LNCaP clone FGC (cell line): ENCODE measurements at places on chromosomes 16 and 17.

- DNase-seq = no peak
These were observed 13.4 kb downstream of the RBBP6 start for GRCh38 chr16:24552705-24553246.

GRCh38 chr17:51508048-51508447, 247.7 kb downstream of the UTP18 start:
- no peak for DNase-seq

DNA sequence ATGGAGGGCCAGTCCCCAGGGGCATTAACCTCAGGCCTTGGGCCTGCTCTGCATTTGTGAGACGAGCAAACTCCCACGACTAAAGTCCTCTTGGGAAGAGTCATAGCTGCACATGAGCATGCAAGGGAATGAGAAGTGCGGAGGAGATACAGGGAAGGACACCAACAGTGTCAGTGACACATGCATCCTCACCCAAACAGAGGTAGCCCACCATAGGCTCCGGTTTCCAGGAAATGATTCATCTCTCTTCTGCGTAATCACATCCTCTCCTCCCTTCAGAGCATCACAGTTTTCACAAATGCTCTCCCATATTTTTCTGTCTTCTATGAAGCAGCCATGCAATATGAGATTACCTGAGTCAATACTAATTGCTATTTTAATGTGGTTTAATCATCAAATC, 725.7 kb upstream of the GOT2 start:
- DNase-seq = no peak

DNA sequence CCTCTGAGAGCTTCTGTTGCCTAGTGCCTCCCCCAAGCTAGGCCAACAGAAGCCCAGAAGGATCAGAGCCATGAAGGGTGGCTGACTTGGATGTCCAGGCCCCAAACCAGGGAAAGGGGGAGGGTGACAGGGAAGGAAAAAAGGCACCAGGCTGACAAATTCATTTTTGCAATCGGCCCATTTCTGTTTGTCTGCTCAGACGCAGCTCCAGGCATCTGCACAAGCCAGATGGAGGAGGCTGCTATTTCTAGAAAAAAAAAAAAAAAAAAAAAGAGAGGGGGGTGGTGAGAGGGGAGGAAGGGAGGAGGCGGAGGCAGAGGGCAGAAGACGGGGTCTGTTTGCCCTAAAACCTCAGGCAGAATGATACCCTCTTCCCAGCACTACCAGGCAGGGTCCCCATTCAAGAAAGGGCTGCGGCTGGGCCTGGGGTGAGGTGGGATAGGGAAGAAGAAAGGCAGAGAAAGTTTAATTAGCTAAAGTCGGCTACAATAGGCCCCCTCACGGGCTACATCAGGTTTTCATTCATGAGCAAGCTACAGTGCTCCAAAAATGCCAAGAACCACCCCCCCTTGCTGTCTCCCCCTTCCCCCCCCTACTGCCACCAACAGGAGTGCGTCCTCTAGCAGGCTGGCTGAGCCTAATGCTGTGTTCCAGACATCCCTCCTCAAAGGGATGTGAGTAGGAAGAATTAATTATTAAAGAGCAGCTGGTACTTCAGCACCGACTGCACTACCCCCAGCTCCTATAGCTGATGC, 2.4 kb downstream of the HDAC5 start:
- no peak for DNase-seq

- no peak for DNase-seq
These were observed 152.9 kb downstream of the CLEC16A start for GRCh38 chr16:11097094-11097786.

- peak; percentile 66 for DNase-seq
These were observed 194.9 kb upstream of the RBFOX1 start for GRCh38 chr16:7137560-7138330.

DNA sequence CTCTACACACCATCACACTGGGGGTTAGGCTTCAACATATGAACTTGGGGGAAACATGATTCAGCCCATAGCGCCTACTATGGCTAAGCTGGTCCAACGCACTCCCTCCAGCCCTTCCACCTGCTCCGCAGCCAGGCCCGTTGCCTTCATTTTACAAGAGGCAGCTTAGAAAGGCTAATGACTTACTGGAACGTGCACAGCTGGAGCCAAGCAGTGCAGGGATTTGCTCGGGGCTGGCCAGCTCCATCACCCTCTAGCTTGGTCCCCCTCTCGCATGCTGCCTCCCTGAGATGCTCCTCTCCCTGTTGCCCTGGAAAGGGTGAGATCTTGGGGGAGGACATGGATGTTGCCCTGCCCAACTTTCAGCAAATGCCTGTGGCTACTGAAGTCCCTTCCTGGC, 2.8 kb upstream of the CACNG1 start:
- DNase-seq = no peak

- DNase-seq = no peak
These were observed 208.7 kb downstream of the PRKCA start for GRCh38 chr17:66511135-66511534.

DNA sequence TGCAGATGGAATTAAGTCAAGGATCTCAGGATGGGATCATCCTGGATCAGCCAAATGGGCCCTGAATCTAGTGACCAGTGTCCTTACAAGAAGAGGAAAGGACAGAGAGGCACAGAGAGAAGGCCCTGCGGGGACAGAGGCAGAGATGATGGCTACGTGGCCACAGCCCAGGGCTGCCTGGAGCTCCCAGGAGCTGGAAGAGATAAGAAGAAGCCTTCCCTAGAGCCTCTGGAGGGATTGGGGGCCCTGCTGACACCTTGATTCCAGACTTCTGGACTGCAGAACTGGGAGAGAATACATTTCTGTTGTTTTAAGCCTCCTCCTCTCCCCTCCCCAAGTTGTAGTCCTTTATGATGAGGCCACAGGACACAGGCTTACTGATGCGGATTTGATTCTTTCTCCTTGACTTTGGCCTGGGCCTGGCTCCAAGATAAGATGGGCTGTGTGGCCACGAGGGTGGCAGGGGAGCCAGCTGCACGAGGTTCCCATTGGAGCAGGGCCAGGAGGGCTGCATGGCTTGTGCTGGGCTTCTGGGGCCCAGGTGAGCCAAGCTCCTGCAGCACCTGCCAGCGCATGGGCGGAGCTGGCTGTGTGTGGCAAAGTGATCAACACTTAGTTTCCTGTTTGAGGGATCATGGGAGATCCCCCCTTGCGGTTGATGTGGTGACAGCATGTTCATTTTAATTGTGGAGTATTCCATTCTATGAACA, 146.1 kb downstream of the IRF8 start:
- DNase-seq = no peak

GRCh38 chr17:76145231-76146052, 4.4 kb upstream of the FOXJ1 start:
- no peak for DNase-seq

DNA sequence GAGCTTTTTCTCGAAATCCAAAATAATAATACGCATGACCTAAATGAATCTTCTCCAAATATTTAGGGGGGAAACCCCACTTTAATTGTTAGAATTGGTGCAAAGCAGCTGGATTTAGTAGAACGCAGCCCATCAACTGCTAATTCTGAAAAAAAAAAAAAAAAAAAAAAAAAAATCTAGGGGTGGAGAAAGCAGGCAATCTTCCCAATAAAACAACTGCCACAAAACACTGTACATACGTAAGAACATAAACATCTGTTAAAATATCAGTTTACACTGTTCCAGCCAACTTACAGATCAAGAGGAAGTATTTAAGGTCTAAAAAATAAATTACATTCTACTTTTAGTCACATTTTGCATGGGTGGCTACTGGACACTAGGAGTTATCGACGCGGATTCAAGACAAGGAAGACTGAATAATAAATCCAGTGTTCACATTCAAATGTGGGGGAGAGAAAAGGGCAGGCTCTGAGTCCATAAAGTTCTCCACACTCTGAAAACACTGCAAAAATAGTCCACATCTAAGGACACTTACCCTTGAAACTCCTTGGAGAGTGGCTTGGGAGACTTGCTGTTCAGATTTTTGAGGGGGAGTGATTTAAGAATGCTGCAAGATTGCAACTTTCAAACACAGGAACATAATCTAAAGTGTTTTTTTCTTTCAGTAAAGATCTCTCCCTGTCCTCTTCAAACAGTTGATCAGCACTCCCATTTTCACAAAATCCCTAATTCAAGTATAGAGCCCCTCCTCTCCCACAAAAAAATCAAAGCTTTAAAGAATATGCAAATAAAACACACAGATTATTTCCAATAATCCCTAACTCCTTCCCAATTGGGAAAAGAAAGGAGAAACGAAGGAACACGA, 1.3 kb downstream of the APPBP2 start:
- peak; percentile 40 for DNase-seq

DNA sequence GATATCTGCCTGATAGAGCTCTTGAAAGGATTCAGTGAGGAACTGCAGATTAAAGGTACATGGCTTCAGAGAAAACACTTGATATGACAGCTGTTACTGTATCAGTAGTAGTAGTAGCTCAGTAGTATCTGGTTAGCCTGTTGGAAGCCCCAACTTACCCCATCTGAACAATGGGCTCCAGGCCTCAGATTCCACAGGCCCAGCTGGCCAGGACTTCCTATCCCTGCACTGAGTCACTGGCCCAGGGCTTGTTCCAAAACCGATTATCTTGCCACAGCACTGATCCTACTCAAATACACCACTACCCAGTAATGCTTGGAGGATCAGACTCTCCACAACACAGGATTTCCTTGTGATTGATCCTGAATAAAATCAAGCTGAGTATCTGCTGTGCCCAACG, 32.6 kb downstream of the DCUN1D3 start:
- DNase-seq = no peak

- DNase-seq = no peak
These were observed 158.6 kb downstream of the C16orf78 start for GRCh38 chr16:49531931-49532840.

DNA sequence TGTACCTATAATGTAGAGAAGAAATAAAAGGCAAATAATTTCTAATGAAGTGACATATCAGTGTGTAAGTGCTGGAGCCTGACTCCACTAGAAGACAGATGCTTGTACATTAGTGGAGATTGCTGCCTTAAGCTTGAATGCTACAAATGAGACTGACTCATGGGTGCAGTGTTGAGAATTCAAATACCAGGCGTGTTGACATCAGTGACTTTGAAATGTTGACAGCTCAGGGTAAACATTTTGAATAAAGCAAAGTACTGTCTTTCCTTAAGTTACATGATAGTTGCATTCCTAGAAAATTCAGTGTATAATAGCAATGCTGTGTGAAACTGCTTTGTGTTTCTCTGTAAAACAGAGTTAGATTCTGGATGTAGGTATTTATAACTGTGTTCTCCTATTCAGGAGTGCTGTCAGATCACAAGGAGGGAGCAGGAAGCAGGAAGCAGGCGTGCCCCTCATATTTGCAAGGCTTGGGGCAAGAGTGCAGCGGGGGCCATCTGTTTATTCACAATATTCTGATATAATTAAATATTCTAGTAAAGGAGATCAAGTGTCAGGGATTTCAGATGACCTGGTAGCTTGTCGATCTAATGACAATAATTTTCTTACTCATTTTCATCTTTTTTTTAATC, 119.0 kb downstream of the SPECC1 start:
- DNase-seq = no peak

- DNase-seq = peak; percentile 79
These were observed 189.2 kb upstream of the AXIN2 start for GRCh38 chr17:65750631-65751115.

- DNase-seq = no peak
These were observed 10.8 kb upstream of the USP31 start for GRCh38 chr16:23160082-23160481.

- no peak for DNase-seq
These were observed 26.4 kb downstream of the CMIP start for GRCh38 chr16:81470796-81471636.

- no peak for DNase-seq
These were observed 2.5 kb downstream of the MYLK3 start for GRCh38 chr16:46745617-46746016.

- DNase-seq = no peak
These were observed 58.9 kb downstream of the HLF start for GRCh38 chr17:55323518-55324295.

DNA sequence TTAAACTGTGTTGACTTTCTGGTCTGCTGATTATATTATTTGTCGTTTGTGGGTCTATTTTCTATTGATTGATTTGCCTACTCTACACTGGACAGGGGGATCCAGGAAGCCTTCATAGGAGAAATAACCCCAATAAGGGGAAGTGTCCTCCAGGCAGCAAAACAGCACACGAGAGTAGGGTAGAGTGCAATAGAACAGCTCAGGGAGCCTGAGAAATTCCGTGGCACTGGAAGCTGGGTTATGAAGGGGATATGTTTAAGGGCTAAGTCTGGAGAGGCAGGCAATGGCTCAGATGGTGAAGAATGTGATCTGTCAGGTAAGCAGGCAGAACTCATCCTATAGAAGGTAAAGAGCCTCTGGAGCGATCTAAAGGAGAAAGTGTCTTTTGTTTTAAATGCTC, 20.9 kb downstream of the GP2 start:
- DNase-seq = no peak

- no peak for DNase-seq
These were observed 409 bp upstream of the C17orf107 start for GRCh38 chr17:4898927-4899326.

- no peak for DNase-seq
These were observed 40.2 kb upstream of the BHLHA9 start for GRCh38 chr17:1229900-1230501.

- DNase-seq = no peak
These were observed 23.3 kb downstream of the PIMREG start for GRCh38 chr17:6467567-6467966.

DNA sequence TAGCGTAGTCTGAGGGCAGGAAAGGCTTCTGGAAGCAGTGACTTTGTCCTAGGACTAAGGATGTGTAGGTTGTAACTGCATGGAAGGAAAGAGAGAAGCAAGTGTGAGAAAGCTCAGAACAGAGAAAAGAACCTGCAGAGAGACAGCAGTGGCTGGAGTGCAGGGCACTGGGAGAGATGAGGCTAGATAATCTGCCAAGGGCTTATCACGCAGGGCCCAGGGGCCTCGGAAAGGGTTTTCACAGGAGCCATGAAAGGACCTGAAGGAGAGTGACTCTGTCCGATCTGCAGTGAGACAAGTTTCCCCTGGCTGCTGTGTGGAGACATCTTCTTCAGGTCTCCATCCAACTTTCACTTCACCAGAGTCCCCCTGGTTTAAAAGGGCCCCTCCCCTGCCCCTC, 7.1 kb upstream of the SRCAP start:
- no peak for DNase-seq

- DNase-seq = no peak
These were observed 106.3 kb downstream of the CDH11 start for GRCh38 chr16:65015599-65015998.

GRCh38 chr16:84729716-84730320, 30.0 kb downstream of the USP10 start:
- no peak for DNase-seq

GRCh38 chr16:17775061-17775460, 304.3 kb upstream of the XYLT1 start:
- DNase-seq = no peak

DNA sequence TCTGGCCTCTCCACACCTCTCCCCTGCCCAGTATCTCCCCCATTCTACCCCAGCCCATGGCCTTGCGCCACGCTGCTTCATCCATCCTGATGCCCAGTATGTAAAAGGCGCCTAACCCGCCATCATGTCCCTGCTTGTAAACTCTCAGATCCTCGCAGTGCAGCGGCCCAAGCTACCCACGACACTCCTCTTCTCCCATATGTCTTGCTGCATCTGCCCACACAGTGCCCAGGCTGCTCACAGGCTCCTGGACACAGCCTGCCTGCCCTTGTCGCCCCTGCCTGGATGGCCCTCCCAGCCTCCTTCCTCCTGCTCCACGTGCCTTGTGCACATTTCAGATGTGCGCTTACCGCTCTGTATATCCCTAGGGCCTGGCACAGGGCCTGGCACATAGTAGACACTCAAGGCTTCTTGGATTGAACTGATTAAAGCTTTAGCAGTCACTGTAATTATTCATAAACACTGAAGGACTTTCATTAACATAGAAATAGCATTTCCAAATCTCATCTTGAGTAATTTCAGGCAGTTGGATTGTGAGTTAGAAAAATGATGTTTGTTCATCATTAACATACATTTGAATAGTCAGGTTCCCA, 129.1 kb downstream of the CLEC16A start:
- DNase-seq = no peak
